ENCODE measurements at places on chromosomes 5 and 9. TPM values are rescaled to one million over a fixed set of nuclear protein-coding genes. Genes with fewer than 3 reads are reported as not detected.

DNA sequence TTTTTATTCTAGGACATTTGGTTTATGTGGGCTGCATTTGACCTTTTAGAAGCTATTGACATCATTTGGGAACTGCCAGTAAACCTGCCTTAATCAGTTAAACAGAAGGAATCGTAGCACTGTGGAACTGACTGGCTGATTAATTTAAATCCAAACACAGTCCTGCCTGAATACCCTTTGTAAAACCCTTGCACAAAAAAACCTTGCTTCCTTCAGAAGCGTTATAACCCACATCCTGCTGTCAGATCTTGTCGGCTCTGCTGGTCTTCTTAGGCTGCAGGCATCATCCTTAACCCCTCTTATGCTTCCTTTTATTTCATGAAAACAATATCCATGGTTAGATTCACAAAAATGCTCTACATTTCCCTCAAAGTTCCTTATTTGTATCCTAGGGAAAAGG lies 46.3 kb downstream of the PAM start:
- DNase-seq, result no peak

ARID3C gene
- not detected for total RNA-seq

DNA sequence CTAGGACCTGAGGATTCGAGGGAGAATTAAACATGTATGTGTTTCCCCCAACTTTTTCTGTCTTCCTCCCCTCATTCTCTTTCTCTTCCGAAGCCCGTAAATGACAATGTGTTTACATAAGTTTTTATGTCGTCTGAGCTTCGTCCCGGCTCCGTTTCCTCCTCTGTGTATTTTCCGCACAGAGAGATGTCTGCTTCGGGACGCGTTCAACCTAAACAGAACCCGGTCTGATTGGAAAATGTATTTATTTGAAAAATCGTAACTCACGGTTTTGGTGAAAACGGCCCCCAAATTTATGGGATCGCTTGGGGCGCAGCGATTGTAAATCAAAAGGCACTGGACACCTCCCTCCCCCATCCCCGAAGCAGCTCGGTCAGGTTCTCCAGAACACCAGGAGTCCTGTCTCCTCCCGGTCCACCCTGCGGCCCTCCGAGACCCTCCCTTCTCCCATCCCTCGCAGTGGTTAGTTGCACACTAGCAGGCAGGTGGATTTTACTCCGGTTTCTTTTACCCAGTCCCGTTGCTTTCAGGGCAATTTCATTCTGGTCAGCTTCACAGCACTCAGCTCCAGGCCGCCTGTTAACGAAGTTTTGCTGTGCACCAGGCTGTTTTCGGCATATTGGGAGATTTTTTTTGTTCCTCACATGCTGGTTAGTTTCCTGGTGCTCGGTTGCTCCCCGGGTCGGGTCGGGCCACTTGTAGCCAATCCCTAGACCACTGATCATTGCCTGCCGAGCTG lies 5.8 kb upstream of the HAND1 start:
- no peak for DNase-seq

KIAA0825 gene
- total RNA-seq, result 2.2 TPM

- no peak for DNase-seq
These were observed 33.4 kb upstream of the PPP3R2 start for GRCh38 chr9:101628173-101628572.

DNA sequence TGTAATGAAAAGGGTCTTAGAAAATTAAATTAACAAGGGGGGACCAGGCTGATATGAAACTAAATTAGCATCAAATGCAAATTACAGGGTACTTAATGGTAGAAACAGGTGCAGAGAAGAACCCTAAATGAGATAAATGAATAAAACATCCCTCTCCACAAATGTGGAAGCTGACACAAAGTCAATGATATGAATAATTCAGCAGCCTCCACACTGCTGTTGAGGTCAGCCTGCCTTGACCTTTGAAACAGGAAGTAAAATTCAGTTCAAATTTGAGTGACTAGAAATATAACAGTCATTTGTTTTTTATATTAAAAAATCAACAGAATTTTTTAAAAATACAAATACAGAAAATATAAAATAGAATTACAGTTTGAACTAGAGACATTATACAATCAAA lies 40.0 kb downstream of the EBF1 start:
- DNase-seq, result no peak

- peak; percentile 30 for DNase-seq
These were observed 56.1 kb upstream of the PHYKPL start for GRCh38 chr5:178288401-178289368.

- DNase-seq, result no peak
These were observed 282.4 kb downstream of the NR3C1 start for GRCh38 chr5:143121135-143121475.

DNA sequence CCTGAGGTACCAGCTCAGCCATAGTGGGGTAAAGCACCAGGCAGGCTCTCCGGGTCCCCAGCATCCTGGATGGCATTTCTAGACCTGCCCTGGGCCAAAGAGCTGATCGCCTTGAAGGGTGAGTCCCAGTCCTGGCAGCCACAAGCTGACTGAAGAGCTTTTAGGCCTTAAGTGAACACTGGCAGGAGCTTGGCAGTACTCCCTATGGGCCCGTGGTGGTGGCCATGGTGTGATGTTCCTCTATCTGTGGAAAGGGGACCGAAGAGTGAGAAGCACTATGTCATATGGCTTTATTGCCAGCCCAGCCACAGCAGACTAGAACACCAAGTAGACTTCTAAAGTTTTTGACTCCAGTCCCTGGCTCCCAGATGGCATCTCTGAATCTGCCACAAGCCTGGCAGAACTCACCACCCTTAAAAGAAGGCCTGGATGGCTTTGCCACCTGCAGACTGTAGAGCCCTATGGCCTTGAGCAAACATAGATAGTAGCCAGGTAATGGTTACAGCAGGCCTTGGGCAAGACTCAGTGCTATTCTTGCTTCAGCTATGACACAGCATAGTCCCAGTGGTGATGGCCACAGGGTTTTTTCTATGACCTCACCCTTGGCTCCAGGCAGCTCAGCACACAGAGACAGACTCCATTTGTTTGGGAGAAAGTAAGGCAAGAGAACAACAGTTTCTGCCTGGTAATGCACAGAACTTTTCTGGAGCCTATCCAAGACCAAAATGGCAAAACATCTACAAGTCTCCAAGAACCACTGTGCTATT lies 801.5 kb upstream of the DMAC1 start:
- DNase-seq, result peak; percentile 46

DNA sequence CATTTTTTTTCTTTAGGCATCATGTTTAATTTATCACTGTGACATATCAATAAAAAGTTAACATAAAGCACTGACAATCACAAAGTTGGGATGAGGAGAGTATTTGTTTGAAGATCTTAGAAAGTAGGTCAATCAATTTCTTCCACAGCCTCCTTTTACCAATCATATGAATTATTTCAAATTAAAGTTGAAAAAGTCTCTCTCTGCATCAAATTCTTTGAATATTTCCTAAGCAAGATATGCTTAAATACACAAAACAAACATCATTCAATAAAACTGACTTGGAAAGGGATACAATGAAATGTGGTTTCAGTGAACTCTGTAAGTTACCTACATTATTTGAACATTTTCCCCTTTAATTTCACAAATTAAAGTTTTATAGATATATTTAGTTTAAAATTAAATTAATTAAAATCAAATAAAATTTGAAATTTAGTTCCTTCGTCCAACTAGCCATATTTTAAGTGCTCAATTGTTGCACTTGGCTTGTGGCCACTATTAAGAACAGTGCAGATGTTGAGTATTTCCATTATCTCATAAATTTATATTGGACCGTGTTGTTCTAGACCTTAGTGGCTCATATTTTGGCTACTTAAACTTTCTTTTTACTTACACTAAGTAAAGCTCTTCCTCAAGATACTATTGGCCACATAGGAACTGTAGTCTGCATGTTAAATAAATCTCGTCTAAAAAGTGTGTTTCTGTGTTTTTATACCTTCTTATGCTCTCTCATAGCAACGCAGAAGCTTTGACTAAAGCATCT lies 949.7 kb upstream of the NUDT12 start:
- no peak for DNase-seq

TAF11L10 gene
- total RNA-seq, result not detected

- DNase-seq, result no peak
These were observed 5.5 kb downstream of the C9orf85 start for GRCh38 chr9:71916834-71917534.

GRCh38 chr5:125004009-125004408 lies 257.6 kb upstream of the ZNF608 start:
- DNase-seq, result no peak

DNA sequence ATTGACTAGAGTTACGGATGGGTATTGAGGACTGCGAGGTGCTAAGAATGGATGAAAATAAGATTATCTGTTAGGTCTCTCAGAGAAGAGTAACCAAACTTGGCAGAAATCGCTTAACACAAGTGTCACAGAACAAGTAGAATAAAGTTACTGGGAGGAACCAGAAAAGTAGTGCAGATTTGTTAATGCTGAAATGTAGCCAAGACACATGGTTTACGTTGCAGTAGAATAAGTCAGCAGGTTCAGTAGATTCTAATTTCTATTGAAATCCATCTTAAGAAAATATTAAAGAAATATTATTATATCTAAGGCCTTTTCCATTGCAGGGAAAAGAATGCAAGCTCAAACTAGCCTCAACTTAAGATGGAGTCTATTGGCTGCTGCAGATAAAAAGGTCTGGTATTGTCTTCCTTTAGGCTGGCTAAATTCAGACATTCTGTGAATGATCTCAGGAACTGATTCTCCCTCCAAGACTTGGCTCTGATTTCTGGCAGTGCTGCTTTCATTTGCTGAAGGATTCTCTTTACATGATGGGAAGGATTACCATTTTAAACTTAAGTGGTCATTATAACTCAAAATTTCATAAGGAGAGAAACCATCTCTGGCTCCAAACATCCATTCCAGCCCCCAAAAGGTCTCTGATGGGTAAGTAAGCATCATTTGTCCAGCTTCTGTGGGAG lies 314.9 kb downstream of the MARCHF11 start:
- no peak for DNase-seq

GRCh38 chr5:96714951-96715451 lies 52.8 kb downstream of the CAST start:
- no peak for DNase-seq

SNAPC4 gene
- total RNA-seq, result 4.0 TPM

DNA sequence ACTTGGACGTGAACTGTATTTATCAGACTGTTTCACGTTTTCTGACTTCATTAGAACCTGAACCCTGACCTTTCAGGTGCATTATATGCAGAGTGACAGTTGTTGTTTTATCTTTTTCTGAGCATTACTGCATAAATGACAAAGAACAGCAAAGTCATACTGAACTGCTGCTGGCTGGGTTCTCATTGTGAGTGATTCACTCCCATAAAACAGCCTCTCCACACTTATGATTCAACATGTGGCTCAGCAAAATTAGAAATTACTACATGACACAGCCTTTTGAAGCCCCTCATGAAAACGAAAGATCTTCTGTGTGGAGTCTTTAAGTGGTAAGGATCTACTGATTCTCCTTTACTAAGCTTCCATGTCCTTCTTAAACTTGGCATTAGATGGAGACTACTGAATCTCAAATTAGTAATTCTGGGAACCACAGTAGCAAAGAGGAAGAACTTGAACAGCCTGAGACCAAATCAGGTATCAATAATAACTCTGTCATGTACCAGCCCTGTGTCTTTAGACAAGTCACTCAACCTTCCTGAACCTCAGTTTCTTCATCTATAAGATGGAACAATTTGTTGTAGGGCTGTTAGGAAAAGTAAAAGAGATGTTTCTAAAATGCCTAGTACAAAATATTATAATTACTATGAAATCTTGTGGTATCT lies 172.3 kb upstream of the GNA14 start:
- DNase-seq, result no peak

GRCh38 chr5:171999877-172000276 lies 6.6 kb downstream of the FBXW11 start:
- DNase-seq, result no peak

DNA sequence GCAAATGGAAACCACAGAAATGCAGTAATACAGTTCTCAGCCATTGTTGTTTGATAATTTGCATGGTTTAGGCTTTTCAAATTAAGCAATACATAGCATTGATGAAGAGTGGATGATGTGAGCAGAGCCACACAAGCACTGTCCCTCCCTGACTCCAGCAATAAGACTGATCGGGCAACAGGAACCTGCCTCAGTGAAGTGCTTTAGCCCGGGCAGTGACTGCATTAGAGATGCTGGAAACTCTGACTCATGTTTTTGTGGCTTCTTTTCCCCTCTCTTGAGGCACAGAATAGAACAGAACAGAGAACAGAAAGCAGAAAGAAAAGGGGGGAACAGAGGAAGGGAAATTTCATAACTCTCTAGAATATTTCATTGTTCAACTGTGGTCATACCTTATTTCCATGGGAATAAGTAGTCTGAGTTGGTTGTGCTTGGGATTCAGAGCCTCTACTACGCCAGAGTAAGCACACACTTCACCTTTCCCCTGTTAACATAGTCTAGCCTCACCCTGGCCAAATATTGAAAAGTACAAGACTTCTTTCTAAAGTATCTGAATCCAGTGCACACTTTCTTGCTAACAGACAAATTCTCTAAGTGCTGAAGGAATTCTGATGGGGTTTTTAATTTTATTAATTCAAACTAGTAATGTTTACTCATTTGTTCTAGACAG lies 164.8 kb upstream of the VCAN start:
- peak; percentile 73 for DNase-seq

S1PR3 gene
- 27.5 TPM for total RNA-seq

- no peak for DNase-seq
These were observed 24.9 kb downstream of the LPCAT1 start for GRCh38 chr5:1498623-1499416.

GRCh38 chr5:17511775-17512325 lies 6.3 kb upstream of the TAF11L3 start:
- peak; percentile 65 for DNase-seq

SHISAL2B gene
- total RNA-seq, result not detected

JAKMIP2 gene
- 0.16 TPM for total RNA-seq
